ENCODE measurements at places on chromosomes 4 and X.
A peak's percentile ranks its signal among the peaks of the same experiment; 100 is the strongest.

DNA sequence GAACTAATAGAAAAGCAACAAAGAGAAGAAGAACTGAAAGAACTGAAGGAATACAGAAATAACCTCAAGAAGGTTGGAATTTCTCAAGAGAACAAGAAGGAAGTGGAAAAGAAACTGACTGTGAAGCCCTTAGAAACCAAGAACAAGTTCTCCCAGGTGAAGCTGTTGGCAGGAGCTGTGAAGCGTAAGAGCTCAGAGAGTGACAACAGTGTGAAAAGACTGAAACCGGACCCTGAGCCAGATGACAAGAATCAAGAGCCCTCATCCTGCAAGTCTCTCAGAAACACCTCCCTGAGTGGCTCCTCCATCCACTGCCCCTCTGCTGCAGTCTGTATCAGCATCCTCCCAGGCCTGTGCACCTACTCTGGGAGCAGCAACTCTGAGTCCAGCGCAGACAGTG is 8.4 kb upstream of the FHDC1 start:
- DNase-seq = no peak

- DNase-seq = no peak
These were observed 55.6 kb downstream of the HAUS3 start for GRCh38 chr4:2186133-2186864.

DNA sequence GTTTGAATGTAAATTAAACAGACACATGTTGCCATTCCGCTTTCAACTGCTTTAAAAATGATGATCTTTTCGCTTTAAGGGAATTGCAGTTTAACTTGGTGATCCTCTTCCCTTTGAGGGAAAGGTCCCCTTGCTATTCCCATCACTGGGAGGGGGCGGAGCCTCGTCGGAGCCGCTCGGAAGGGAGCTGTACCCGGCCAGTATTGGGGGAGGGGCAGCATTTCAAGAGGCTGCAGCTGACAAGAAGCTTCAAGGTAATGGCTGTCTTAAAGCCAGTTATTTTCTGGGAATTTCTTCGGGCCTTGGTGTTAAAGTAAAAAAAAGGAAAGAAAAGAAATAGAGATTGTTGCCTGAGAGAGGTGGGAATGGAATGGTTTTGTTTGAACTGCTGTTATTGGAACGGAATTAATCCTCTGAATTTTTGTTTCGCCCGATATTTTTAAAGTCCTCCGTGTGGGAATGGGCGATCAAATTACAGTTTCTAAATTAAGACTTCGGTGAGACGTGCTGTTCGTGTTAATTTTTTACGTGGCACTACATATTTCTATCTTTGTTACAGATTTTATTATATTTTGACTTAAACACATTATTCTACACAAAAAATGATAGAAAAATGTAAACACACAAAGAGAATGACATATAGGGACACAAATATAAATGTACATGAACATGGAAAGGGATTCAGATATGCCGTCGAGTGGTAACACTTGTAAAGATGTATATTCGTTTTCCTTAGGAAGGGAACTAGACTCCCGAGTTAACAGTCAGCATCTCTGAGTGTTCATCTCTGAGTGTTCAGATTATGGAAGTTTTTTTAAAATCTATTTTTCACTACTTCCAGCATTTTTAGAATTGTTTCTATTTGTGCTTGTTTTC is 9.2 kb downstream of the PWWP3B start:
- peak; percentile 33 for DNase-seq

GRCh38 chr4:183563874-183564273 is 59.0 kb downstream of the ING2 start:
- no peak for DNase-seq

DNA sequence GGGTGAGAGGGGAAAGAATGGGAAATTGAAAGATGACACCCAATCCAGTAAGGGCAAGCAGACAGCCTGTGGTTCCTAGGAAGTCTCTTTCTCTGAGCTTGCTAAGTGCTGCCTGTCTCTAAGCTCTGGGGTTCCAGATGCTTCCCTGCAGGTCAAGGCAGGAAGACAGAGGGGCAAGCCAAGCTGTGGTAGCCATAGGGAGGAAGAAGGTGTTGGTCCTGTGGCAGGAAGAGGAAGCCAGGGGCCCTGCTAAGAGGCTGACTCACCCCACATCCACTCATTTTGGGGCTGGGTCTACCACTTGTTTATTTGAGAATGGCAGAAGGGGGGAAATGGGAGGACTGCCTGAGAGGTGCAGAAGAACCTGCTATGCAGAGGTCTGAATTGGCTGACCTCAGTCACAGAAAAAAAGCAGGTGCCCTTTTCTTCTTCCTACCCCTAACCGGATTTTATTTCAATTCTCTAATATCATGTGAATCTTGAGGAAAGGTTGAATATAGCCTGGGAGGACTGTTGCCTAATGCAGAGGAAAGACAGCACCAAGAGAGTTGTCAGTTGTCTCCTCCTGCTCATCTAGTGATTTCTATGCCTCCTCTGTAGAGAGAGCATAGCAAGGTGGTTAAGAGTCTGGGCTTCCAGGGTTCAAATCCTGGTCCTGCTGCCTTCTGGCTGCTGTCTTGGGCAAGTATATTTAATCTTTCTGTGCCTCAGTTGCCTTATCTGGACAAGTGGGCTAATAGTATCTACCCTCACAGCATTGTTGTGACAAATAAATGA is 27.4 kb downstream of the HOPX start:
- no peak for DNase-seq

- DNase-seq = no peak
These were observed 51.3 kb upstream of the MAP3K15 start for GRCh38 chrX:19566359-19567222.

- no peak for DNase-seq
These were observed 24.6 kb upstream of the WWC2 start for GRCh38 chr4:183074288-183074990.

DNA sequence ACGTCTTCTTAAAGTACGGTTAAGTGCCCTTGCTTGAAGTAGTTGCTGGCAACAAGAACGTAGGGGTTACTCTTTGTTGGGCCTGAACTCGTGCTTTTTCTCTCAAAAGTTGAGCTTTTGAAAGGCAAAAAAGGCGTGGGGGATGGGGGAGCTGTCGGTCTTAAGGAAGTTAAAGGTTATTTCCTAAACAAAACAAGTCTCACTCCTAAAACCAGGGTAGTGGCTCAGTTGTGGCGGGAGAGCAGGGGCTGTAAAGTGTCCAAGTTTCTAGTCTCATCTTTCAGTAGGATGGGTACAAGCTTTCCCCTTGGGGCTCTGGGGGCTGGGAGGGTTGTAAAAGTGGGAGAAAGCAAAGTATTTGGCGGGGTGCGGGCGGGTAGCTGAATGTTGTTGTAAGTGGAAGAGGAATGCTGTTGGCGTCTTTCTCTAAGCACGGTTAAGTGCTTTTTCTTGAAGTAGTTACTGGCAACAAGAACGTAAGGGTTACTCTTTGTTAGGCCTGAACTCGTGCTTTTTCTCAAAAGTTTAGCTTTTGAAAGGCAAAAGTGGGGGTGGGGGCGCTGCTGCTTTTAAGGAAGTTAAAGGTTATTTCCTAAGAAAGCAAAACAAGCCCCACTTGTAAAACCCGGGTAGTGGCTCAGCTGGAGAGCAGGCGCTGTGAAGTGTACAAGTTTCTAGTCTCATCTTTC is 904 bp upstream of the WDR1 start:
- DNase-seq = no peak

DNA sequence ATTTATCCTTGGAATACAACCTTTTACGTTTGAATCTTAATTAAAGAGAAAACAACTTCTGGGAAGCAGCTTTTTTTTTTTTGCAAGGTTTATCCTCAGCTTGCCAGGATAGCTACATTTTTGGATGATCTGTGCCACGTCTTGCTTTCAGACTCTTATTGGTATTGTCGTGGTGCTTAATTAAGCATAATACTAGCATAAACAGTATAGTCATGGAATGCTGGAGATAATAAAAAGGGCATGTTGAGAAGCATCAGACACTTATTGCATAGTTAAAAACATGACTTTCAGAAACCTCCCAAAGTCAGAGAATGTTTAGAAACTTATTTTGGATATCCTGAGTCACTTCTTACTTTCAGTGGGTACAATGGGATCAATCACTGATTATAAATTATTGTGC is 77.0 kb downstream of the PALLD start:
- no peak for DNase-seq

DNA sequence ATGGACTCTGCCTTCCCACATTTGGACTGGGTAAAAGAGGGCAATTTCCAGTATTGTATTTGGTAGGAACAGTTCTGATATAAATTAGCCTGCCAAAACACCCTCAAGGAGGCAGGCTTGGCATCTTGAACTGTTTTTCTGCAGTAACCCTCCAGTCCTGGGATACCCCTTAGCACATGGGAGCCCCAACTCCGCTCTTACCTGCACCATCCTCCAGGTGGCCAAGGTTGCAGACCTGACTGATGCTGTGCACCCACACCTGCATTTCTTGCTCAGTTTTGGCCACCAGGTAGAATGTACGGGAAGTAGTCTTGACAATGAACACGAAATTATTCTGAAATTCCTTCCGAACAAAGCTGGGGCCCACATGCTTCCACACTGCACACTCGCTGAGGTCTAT is 35.1 kb downstream of the GAB3 start:
- DNase-seq = no peak

- DNase-seq = no peak
These were observed 652 bp downstream of the SRPX start for GRCh38 chrX:38220024-38220414.
